ENCODE measurements at places on chromosomes 5 and 9. TPM values are rescaled to one million over a fixed set of nuclear protein-coding genes. Genes with fewer than 3 reads are reported as not detected.
A peak's percentile ranks its signal among the peaks of the same experiment; 100 is the strongest.

- H3K27ac ChIP-seq = peak overlapping the region; percentile 88
- H3K36me3 ChIP-seq = peaks cover 22% of the 10 kb centered on the region
- DNase-seq = peak; percentile 79
- no peaks in the 10 kb centered on the region for H3K27me3 ChIP-seq
- H3K4me3 ChIP-seq = peak overlapping the region; percentile 89
These were observed 5.3 kb downstream of the ATOSB start for GRCh38 chr9:35110327-35110761.

The MVB12B gene
- total RNA-seq = 5.5 TPM

The IFNA2 gene
- not detected for total RNA-seq

The GRXCR2 gene
- not detected for total RNA-seq

DNA sequence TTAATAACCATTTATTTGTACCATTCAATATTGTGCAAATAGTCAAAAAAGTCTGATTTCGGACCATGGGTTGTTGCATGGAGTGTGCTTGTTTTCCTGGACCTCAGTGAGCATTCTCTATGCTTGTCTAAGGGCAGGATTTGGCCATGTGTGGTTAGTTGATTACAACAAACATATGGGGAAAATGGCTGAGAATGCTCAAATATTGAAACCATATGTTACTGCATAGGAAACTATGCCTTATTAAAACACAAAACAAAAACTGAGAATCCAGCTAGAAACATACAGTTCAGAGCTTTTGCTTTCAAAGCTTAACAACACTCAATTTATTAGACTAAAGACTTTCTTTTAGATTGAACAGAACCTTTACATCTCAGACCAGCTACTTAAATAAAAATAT, 928.3 kb downstream of the NR2F1-AS1 start:
- no peak overlapping the region for H3K4me3 ChIP-seq
- peak; percentile 42 for DNase-seq
- no peaks in the 10 kb centered on the region for H3K27me3 ChIP-seq
- no peaks in the 10 kb centered on the region for H3K36me3 ChIP-seq
- H3K4me1 ChIP-seq = peaks cover 9% of the 10 kb centered on the region

GRCh38 chr5:77971776-77972468, 195.8 kb upstream of the TBCA start:
- H3K4me1 ChIP-seq = peaks cover 8% of the 10 kb centered on the region
- H3K4me3 ChIP-seq = peak overlapping the region; percentile 62
- H3K27ac ChIP-seq = no peak overlapping the region
- DNase-seq = no peak
- H3K36me3 ChIP-seq = no peaks in the 10 kb centered on the region
- 0 out of 2 replicates have a peak, but pooled peaks cover 5% of the 10 kb centered on the region for H3K27me3 ChIP-seq
